ENCODE measurements at places on chromosomes 12 and 14.

DNA sequence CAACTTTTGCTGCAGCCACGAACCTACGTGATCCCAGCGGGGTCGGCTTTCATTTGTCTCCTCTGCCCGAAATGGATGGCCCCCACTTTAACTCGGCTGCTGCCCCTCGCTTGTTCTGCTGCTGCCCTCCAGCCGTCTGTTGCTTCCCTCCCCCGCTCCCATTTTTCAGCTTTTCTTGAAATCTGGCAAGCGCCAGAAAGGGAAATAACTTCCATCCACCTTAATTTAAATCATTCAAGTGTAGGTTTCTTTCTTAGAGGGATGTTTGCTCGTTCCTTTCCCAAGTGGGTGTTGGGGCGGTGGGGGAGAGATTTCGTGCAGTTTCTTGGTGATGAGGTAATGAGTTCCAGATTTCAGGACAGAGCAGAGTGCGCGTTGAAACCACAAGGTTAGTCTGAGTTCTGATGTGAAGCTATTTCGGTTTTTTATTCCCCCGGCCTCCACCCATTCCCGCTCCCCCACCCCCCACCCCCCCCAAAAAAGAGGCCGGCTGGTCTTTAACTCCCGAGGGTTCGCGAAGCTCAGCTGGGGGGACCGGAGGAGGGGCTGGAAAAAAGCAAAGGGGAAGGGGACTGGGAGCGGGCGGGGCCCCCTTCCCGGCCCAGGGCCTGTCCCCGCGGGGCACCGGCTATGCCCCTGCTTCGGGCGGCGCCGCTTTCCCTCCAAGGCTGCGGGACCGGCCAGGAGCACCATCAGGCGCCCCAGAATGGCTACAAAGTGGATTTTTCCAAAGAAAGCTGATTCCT, 2.2 kb upstream of the ZFP36L1 start:
- peak; percentile 59 for DNase-seq

DNA sequence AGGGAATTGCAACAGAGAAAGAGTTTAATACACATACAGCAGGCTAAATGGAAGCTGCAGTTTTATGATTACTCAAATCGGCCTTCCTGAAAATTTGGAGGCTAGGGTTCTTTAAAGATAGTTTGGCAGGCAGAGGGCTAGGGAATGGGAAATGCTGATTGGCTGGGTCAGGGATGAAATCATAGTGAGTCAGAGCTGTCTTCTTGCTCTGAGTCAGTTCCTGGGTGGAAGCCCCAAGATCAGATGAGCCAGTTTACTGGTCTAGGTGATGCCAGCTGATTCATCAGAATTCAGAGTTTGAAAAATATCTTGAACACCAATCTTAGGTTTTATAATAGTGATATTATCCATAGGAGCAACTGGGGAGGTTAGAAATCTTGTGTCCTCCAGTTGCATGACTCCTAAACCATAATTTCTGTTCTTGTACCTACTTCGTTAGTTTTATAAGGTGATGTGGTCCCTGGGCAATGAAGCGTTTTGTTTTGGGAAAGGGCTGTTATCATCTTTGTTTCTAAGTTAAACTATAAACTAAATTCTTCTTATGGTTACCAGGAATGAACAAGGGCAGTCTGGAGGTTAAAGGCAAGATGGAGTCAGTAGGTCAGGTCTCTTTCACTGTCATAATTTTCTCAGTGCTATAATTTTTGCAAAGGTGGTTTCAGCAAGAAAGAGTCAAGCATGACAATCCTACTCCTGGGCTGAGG, 257.8 kb upstream of the CCDC196 start:
- no peak for DNase-seq

GRCh38 chr12:84874125-84874824, 38.3 kb downstream of the SLC6A15 start:
- no peak for DNase-seq

DNA sequence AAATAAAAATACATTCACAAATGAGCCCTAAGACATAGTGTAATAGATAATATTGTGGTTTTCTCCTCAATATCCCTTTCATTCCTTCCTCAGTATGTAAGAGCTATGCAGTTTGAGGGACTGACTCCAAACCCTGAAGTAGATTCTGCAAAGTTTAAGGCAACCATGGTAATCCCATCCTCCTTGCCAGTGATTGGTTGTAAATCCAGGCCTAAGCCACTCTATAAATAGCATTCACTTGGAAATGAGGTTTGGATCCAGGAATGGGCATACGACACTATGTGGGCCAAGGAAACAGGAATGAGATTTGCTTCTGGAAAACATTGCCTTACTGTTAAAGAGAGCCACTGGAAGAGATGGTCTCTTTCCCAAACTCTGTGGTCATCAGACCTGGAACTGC, 468.7 kb upstream of the SOX5 start:
- no peak for DNase-seq

GRCh38 chr14:32211068-32211404, 8.0 kb upstream of the RNU6-8 start:
- DNase-seq, result no peak

GRCh38 chr12:31317471-31318395, 8.2 kb downstream of the SINHCAF start:
- no peak for DNase-seq
